T-helper 2 cell (primary cell): ENCODE measurements at places on chromosomes 6 and 20.

- DNase-seq = no peak
These were observed 70.0 kb upstream of the TBXT start for GRCh38 chr6:166237617-166238016.

DNA sequence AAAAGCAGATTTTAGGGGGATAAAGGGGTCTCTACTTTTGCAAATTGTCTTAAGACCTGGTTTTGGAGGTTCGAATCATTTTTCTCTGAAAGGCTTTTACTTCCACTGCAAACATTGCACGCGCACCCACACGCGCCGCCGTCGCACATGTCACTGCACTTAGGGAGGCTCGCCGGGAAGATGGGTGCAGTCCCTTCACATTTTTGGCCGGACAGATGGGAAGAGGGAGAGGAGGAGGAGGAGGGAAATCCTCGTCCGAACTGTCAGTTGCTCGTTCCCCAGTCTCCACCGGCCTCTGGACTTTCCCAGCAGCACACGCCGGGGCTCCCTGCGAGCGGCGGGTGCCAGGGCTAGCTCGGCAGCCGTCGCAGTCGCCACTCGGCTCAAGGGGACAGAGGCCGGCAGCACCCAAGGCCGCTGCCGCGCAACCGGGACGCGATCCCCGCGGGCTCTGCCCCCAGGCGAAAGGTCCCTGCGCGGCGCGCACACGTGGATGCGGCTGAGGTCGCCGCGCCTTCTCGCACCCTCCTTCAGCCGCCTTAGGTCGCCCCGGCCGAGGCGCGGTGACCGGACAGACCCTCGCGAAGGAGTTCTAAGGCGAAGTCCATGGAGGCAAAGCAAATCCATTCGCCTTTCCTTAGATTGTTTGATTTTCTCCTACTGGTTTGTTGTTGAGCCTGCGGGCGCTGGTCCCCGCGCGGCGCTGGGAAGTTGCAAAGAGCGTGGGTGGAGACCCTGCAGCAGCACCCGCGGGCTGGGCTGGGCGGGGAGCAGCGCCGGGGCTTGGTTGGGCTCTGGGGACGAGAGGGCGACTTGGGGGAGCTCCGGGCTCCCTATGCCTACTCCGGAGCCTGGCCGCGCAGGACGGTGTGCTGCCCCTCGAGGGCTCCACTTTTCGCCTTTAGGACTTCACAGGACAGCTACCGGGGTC is 1.2 kb downstream of the MYB start:
- DNase-seq = peak; percentile 66

DNA sequence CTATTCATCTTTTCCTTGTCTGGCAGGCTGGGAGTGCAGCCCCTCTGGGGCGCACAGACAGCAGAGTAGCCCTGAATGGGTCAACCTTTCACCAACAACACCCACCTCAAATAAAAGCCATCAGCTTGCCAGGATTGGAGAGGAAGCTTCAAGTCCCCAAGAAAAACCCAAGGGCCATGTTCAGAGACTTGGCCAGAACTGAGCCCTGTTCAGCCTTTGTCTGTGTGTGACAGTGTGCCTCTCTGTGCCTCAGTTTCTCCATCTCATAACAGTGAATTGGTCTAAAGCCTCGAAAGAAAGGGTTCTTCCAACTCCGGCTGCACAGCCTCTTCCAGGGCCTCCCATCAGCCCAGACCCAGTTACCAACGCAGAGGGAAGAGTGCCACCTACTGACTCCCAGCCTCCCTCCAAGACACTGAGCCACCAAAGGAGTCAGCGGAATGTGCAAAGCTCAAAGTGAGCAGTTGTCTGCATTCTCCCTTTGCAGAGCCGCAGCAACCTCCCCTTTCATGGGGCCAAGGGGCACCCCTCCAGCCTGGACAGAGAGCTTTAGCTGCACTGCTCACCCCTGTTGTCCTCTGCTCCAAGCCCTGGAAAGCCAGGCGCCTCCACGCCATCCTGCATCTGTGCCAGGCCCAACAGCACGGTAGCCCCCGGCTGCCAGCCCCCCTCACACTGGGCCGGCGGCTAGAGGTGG is 82.7 kb upstream of the TOP1 start:
- DNase-seq = no peak

DNA sequence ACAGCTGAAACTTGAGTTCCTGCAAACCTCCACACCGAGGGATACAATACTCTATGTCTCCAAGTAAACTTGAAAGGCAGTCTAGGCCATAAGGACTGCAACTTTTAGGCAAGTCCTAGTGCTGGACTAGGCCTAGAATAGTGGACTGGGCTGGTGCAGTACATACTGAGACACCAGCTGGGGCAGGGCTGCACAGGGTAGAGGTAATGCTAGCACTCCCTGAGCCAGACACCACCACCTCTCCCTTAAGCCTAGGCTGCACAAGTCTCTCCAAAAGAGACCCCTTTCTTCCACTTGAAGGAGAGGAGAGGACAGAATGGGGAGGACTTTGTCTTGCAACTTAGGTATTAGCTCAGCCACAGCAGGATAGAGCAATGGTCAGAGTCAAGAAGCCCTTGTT is 65.7 kb upstream of the PTPRK start:
- no peak for DNase-seq

DNA sequence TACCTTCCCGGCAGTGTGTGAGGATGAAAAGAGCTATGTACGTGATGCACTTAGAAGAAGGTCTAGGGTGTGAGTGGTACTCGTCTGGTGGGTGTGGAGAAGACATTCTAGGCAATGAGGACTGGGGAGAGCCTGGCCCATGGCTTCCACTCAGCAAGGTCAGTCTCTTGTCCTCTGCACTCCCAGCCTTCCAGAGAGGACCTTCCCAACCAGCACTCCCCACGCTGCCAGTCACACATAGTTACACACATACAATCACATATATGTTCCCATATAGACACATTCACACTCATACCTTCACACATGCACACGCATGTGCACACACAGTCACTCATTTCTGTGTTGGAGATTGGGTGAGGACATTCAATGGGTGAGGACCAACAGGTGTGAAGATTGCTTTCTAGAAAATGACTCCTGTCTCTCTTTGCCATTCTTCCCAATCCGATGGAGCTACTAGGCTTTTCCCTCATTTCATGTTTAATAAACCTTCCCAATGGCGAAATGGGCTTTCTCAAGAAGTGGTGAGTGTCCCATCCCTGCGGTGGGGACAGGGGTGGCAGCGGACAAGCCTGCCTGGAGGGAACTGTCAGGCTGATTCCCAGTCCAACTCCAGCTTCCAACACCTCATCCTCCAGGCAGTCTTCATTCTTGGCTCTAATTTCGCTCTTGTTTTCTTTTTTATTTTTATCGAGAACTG is 30.4 kb downstream of the SRSF3 start:
- DNase-seq = no peak

DNA sequence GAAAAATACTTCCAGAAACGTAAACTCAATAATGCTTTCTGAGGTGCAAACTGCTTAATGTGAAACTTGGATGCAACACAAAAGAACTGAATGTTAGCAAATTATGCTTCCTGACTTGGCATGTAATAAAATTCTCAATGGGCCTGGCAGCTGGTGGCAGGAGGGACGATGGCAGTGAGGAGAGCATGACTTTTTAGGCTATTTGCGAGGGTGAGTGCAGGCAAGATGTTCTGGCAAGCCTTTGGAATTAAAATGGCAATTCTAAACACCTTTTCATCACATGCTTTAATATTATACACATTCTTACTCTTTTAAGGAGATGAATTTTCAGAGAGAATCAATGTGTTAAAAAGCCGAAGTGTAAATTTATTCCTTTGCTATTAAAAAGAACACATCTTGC is 224.8 kb upstream of the CDH4 start:
- DNase-seq = no peak

DNA sequence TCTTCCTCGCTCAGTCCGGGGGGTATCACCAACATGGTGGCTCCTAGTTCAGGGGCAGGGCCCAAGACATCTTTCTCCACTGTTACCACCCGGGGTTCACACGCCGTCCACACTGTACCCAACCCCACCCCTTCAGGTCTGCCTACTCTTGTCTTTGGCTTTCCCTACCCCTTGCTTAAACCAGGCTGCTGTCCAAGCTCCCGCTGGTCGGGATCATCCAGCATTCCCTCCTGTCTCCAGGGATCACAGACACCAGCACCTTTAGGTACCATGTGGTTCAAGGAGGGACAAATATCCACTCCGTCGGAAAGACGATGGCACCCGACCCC is 395 bp downstream of the NELFE start:
- DNase-seq = no peak

- DNase-seq = no peak
These were observed 1.3 kb downstream of the NOTCH4 start for GRCh38 chr6:32222333-32223230.

DNA sequence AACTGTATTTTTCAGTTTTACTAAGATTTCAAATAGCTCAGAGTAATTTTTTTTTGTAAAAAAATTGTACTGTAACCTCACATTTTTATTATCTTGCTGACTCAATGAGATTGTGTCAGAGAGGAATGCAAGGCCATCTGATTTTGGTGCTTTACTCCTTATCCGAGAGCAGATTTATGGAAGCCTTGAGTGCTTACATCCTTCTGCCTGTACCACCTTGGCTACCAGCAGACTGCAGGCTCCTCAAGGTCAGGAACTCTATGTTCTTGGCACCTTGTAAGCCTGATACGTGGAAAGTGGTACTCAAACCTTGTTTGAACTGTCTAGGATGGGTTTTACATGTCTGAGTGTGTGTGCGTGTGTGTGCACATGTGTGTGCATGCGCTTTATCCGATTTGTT is 80.1 kb upstream of the MLIP start:
- DNase-seq = no peak

DNA sequence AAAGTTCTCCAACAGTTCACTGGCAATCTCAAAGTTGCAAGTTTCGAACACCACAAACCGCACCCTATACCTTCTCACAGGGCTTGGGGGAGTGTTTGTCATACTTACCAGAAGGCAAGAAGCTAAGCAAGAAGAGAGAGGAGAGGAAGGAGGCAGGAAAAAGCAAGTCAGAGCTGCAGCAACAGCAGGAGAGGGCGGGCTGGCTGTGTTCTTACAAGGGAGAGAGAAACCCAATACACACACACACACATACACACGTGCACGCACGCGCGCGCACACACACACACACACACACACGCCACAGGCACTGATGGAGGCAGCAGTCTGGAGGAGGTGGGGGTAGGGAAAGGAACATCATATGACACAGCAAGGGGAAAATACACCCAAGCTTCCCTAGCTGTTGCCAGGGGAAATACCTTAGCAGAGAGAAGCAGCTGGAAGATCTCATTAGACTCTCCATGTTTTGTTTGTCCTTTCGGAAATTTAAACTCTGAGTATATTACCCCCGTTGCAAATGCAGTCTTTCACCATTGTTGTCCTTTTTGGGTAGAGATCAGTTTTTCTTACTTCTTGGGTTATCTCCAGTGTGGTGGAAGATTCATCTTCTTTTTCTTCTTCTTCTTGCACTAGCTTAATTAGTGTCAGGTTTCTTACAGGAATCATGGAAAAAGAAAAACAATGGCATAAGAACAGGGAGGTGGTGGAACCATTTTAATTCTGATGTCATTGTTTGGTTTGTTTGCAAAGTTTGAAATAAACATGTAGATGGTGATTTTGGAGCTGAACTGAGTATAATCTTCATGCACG is at the start of gene TXLNB:
TSS of gene TXLNB (minus strand) at position 186 of the 807 bp plus-strand sequence. CDS start 3,099 bp downstream, outside the sequence.
- peak; percentile 53 for DNase-seq

GRCh38 chr6:79377888-79378348 is 143.4 kb upstream of the HMGN3 start:
- DNase-seq = no peak

DNA sequence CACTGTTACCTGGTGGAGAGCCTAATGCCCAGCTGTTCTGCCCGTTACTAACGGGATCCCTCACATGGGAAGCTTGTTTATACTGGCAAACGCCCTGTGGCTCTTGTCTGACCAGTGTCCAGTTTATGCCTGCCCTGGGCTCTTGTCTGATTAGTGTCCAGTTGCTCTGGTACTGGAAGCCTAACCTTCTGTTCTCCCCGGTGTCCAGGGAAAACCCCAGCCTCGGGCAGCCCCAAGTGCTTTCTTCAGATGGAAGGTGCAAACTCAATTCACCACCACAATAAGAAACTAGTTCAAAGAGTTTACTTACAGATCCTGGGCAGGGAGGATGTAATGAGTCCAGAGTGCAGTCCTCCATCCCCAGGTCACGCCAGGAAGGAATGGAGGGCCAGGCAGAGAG is 148.4 kb downstream of the TBXT start:
- DNase-seq = no peak

GRCh38 chr20:29306390-29307072 is 1950.9 kb upstream of the DEFB115 start:
- no peak for DNase-seq

DNA sequence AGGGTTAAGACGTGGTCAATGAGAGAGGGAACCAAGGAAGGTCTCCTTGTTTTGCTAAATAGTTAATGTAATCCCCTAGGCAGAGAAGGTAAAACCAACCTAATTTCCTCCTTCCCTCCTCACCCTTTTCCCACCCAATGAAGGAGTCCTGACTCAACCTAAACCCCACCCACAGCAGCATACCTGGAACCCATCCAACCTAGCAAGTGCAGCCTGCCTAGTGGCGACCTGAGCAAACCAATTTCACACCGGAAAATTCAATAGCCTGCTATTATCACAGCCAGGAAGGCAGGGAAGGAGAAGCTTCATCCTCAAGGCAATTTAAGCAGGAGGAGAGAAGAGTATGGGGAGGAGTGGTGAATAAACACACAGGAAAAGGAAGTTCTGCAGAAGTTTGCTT is 46.9 kb downstream of the OSTM1 start:
- DNase-seq = no peak

- no peak for DNase-seq
These were observed 54.4 kb downstream of the FKBP5 start for GRCh38 chr6:35634316-35634715.

GRCh38 chr6:148818939-148819575 is 72.2 kb downstream of the UST start:
- DNase-seq = no peak

DNA sequence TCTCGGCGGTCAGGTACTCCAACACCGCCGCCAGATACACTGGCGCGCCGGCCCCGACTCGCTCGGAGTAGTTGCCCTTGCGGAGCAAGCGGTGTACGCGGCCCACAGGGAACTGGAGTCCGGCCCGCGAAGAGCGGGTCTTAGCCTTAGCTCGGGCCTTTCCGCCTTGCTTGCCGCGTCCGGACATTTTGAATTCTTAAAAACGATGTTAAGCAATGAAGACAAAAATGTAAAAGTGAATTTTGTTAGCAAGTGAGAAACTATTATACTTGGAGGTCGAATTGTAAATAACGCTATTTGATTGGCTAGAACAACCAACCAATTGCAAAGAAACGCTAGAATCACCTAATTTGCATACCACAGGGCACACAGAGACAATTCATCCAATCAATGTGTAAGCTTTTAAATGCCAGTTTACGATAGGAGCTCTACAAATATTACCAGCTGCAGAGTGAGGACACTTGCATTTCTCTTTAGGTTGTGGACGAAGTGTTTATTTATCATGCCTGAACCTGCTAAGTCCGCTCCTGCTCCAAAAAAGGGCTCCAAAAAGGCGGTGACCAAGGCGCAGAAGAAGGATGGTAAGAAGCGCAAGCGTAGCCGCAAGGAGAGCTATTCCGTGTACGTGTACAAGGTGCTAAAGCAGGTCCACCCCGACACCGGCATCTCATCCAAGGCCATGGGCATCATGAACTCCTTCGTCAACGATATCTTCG is 112.0 kb downstream of the HFE start:
- DNase-seq = peak; percentile 87
